ENCODE measurements at places on chromosomes 11 and 22. TPM values are rescaled to one million over a fixed set of nuclear protein-coding genes. Genes with fewer than 3 reads are reported as not detected.
A peak's percentile ranks its signal among the peaks of the same experiment; 100 is the strongest.

ZNF215 gene
- total RNA-seq, result 1.9 TPM

CYTH4 gene
- 3.8 TPM for total RNA-seq

HPX gene
- total RNA-seq, result 4.2 TPM

PHLDA2 gene
- total RNA-seq, result 3.1 TPM

APOL5 gene
- not detected for total RNA-seq

PRR33 gene
- not detected for total RNA-seq

OR8A1 gene
- not detected for total RNA-seq

MYO7A gene
- total RNA-seq, result 9.4 TPM

CDC45 gene
- not detected for total RNA-seq

BATF2 gene
- 2.9 TPM for total RNA-seq

RIC3 gene
- total RNA-seq, result 66.4 TPM

DNA sequence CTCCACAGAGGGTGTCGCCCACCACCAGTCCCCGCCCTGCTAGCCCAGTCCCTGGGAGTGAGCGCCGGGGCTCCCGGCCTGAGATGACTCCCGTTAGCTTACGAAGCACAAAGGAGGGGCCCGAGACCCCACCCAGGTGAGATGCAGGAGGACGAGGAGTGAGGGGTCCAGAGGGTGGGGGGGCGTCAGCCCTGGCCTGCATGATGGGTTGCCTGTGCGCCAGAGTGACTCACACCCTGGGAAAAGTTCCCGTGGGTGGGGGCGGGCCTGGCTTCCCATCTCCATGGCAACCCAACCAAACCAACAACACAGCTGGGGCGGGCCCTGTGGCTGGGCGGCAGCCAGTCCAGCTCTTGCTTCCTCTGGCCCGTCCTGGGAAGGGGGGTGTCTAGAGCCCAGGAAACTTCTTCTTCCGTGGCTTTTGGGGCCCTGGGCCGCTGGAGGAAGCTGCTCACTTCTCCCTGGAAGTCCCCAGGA, 4.5 kb downstream of the GAS2L1 start:
- DNase-seq, result peak; percentile 98

DNA sequence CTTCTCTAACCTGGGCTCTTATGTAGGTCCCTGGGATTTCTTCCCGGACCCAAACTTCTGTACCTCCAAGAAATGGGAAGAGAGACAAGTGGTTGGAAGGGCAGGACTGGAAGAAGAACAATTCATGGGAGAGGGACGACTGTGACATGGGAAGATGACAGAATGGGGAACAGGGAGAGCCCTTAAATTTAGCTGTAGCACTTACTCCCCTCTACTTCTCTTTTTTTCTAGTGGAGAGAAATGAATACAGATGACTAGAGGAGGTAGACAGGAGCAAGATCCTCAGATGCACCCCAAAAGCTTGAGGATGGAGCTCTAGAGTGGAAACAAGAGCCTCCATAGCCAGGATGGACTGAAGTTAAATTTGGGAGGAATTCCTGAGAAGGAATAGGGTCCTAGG, 2.3 kb downstream of the RHOG start:
- no peak for DNase-seq

- no peak for DNase-seq
These were observed 144.9 kb downstream of the BCR start for GRCh38 chr22:23325183-23325582.

GRCh38 chr11:102026959-102027358, 20.3 kb upstream of the CFAP300 start:
- DNase-seq, result no peak

- no peak for DNase-seq
These were observed 59.6 kb upstream of the THY1 start for GRCh38 chr11:119482521-119483011.

- no peak for DNase-seq
These were observed 17.4 kb downstream of the DRD2 start for GRCh38 chr11:113457784-113458183.

GRCh38 chr11:115488945-115489344, 15.3 kb downstream of the CADM1 start:
- no peak for DNase-seq

DNA sequence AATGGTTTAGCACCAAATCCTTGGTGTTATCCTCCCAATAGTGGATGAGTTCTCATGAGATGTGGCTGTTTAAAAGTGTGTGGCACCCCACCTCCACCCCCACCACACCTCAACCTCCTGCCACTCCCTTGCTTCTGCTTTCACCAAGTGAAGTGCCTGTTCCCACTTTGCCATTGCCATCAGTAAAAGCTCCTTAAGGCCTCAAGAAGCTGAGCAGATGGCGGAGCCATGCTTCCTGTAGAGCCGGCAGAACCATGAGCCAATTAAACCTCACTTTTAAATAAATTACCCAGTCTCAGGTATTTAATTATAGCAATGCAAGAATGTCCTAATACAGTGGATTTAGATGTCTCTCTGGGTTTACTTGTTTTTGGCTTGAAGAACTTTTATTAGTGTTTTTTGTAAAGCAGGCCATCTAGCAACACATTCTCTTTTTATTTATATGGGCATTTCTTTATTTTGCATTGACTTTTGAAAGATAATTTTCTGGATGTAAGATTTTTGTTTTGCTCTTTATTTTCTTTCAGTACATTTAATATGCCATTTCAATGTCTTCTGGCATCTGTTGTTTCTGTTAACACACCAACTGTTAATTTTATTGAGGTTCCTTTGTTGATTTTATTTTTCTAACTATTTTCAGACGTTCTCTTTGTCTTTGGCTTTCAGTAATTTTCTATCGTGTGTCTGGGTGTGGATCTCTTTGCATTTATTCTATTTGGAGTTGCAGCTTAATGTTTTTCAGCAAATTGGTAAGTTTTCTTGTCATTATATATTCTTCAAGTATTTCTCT, 724.5 kb upstream of the CNTN5 start:
- no peak for DNase-seq

- DNase-seq, result no peak
These were observed 12.8 kb upstream of the MUC15 start for GRCh38 chr11:26584818-26585217.

GRCh38 chr11:35998634-35999033, 54.8 kb downstream of the LDLRAD3 start:
- no peak for DNase-seq

DNA sequence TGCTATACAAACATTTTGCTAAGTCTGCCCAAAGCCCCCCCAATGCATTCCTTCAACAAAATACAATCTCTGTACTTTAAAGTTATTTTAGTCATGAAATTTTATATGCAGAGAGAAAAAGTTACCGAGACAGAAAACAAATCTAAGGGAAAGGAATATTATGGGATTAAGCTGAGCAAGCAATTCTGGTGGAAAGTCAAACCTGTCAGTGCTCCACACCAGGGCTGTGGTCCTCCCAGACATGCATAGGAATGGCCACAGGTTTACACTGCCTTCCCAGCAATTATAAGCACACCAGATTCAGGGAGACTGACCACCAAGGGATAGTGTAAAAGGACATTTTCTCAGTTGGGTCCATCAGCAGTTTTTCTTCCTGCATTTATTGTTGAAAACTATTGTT, 92.4 kb downstream of the RRAS2 start:
- DNase-seq, result no peak

DNA sequence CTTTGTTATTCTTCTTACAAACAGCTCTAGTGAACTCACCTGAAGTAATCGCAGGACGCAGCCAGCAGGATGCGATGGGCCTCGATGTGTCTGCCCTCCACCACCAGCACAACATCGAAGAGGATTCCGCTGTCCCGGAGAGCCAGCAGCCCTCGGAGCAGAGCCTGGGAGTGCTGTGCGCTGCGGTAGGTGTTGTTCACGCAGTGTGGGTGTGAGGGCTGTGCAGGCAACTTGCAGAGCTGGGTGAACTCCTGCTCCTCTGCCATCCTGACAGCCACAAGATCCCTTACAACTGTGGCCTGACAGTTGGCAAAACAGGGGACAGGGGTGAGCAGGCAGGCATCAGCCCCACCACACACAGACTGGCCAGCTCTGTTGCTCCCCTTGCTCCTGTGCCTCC, 6.6 kb downstream of the KLHL22 start:
- DNase-seq, result no peak

GRCh38 chr11:14546672-14547071, 26.5 kb upstream of the PSMA1 start:
- DNase-seq, result no peak

- DNase-seq, result peak; percentile 34
These were observed 536 bp downstream of the YWHAH start for GRCh38 chr22:31944700-31945442.

- no peak for DNase-seq
These were observed 21.3 kb downstream of the KRTAP5-5 start for GRCh38 chr11:1650918-1651262.

DNA sequence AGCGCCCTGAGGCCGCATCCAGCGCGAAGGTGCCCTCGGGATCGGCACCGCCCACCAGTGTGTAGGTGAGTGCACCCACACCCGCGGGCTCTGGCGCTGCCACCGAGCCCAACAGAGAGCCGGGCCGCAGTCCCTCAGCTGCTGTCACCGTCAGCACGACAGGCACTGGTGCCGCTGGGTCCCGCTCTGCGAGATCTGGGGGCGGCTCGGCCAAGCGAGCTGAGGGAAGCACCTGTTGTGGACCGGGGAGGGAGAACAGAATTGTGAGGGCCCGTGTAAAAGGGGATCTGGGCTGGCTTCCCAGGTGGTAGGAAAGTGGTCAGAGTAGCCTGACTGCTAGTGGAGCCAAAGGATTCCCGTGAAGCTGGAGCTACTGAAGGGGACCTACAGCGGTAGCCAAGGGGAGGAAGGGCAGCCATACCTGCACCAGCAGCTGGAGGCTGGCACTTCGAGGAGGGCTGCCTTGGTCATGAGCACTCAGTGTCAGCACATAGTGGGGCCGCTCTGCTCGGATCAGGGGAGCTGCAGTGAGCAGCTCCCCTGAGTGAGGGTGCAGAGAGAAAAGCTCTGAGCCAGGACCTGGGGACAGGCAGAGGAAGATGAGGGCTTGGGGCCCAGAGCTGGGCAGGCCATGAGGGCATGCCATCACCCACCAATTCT, 11.5 kb upstream of the TPP1 start:
- DNase-seq, result no peak

- DNase-seq, result peak; percentile 23
These were observed 11.3 kb downstream of the C11orf21 start for GRCh38 chr11:2290351-2290841.

- DNase-seq, result no peak
These were observed 49.7 kb downstream of the GGTLC2 start for GRCh38 chr22:22694106-22694505.

GRCh38 chr22:20436307-20436767, 1.3 kb downstream of the SCARF2 start:
- DNase-seq, result no peak

GRCh38 chr11:62933285-62933684, 12.1 kb upstream of the CHRM1 start:
- no peak for DNase-seq

DNA sequence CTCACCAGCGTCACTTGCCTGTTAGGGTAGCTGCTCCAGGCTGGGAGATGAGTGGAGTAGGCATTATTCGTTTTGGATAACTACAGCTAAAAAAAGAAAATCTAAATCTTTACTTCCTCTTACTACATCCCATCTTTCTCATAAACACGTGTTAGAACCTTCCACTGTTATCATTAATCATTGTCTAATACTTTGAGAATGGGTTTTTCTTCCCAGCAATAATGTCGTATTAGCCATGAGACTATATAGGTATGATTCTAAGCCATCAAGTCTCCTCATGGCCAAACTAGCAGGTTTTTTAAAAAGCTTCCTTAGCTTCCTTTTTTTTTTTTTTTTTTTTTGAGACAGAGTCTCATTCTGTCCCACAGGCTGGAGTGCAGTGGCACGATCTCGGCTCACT, 3.9 kb upstream of the TEF start:
- DNase-seq, result no peak

GRCh38 chr11:88292171-88292843, 45.2 kb downstream of the CTSC start:
- DNase-seq, result no peak

DNA sequence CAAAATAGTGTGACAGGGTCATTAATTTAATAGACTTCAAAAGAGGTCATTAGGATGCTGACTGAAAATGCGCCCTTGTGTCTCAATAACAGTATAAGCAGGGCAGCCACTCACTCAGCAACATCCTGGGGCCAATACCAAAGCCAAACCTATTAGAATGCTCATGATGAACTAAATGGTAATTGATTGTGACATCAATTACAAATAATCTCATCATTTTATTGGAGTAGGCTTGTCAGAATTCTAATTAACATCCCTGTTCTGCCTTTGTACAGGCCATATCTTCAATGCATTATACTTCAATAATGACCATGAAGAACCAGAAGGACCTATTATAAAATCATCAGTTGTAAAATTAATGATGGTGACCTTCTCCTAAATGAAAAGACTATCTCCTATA, 64.2 kb downstream of the DNAJC24 start:
- DNase-seq, result no peak

DNA sequence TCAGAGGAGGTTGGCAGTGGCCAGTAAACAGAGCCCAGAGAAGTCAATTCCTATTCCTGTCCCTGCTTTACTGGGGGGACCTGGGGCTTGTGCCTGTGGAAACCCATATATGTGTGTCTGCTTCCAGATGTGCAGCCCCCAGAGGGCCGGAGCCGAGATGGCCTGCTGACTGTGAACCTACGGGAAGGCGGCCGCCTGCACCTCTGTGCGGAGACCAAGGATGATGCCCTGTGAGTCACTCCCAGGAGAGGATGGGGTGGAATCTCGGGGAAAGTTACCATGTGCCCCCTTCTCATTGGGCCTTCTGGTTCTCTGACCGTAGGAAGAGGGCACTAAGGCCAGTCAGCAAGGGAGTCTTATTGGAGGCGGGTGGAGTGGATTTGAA, 5.3 kb downstream of the PLEKHB1 start:
- no peak for DNase-seq

- DNase-seq, result peak; percentile 44
These were observed 31.4 kb downstream of the PISD start for GRCh38 chr22:31630331-31631329.

DNA sequence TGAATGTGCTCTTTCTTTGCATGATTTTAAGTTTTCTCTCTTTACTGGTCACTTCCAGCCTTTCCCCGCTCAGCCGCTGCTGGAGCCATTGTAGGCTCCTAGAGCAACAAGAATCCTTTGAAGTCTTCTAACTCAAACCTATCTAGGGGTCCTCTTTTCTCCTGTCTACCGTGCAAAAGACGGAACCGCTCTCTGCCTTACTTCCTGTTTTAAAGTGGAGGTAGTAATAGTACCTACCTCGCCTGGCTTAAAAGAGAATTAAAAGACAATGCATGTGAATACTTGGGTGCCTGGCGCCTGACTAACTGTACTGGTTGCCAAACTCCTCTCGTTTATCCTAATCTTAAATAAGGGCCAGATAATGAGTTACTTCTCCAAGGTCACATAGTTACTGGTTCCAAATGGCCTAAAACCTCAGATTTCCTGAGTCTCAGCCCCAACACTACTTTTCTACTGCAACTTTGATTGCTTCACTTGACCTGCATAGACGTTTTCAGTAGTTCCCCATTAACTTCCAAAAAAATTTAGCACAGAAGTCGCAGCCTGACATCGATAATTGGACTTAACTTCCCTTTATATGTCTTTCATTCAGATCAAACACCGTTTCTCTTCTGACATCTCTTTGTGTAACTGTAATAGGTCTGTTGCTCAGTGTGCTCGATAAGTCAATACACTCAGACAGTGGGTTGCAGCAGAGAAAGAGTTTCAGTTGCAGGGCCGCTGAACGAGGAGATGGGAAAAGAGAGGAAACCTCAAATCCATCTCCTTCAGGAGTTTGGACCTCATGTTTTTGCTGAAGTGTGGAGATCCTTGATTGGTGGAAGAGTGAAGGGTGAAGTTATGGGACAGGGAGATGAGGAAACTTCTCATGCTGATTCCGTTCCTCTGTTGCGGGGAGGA, 891 bp downstream of the SAMM50 start:
- DNase-seq, result no peak

All from dorsolateral prefrontal cortex (tissue), 122 donors.